ENCODE measurements at places on chromosomes 2 and 18. TPM values are rescaled to one million over a fixed set of nuclear protein-coding genes. Genes with fewer than 3 reads are reported as not detected.

DNA sequence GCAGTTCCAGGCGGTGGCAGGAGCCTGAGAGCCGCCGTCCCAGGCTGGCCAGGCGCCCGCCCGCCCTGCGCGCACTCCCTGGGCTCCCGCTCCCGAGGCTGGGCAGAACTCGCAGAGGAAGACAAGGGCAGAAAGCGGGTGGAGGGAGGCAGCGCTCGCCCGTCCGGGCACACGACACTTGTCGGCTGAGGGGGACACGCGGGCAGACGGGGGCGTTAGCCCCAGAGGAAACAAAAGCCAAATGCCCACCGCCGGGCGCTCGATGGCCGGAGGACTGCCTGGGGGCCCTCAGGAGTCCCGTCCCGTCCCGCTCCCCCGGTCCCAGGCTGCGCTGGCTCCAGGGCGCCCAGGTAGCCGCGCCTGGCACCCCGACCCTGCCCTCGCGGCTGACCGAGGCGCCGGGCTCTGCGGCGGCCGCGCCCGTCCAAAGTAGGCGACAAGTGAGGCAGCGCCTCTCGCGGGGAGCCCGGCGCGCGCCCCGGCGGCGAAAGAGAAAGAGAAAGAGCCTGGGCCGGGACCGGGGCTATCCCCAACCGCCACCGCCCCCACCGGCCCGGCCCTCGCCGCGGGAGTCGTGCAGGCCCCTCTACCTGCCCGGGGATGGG lies 491 bp downstream of the L3MBTL4 start:
- DNase-seq, result no peak

DNA sequence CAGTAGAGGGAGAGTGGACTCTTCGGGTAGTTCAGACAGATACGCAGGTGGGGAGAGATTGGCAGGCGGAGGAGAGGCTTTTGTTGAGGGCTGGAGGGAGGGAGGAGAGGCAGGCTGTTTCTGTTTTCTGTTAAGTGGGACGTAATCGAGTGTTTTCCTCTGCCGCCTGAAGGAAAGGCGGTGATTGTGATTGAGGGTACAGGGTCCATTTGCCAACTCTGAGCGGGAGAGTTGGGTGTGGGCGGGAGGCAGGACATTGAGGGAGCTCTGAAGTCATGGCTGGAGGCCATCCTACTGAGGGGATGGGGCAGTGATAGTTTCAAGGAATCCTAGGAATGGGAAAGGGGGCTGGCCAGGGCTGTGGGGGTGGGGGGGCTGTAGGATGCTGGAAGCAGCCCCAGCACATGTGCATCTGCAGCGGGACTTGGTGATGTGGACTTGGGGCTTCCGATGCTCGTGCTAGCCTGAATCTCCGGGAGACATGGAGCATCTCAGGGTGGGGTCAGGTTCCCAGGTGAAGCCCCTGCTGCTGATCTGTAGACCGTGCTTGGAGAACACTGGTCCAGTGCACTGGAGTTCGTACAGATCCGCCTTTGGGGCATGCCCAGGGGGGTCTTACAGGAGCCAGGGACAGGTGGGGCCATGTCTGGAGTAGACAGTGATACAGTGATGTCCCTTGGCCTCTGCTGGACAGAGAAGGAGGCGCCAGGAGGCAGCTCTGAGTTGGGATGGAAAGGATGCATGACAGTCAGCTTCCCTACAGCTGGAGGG lies 167.5 kb downstream of the AGAP1 start:
- no peak for DNase-seq

TRMT61B gene
- total RNA-seq, result 11.1 TPM

DNA sequence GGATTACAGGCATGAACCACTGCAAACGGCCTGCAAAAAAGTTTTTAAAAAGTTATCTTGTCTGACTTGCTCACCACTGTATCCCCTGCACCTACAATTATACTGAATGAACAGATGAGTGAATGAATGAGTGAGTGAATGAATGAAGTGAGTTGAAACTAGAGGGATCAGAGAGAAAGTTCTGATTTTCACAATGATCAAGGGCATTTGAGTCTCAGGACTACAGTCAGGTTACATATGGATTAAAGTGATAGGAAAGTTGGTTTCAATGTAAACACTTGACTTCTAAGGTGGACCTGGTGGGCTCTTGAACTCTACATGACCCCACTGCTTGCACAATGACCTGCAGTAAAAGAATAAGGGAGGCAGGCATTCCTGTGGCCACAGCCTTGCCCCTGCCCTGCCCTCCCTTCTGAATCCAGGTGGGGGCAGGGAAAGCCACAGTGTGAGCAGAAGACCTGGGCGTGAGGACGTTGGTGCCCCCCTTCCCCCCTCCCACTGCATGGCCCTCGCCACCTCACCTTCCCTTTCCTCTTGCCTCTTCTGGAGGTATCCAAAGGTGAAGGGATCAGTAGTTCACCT lies 10.7 kb downstream of the C2orf80 start:
- no peak for DNase-seq

DNA sequence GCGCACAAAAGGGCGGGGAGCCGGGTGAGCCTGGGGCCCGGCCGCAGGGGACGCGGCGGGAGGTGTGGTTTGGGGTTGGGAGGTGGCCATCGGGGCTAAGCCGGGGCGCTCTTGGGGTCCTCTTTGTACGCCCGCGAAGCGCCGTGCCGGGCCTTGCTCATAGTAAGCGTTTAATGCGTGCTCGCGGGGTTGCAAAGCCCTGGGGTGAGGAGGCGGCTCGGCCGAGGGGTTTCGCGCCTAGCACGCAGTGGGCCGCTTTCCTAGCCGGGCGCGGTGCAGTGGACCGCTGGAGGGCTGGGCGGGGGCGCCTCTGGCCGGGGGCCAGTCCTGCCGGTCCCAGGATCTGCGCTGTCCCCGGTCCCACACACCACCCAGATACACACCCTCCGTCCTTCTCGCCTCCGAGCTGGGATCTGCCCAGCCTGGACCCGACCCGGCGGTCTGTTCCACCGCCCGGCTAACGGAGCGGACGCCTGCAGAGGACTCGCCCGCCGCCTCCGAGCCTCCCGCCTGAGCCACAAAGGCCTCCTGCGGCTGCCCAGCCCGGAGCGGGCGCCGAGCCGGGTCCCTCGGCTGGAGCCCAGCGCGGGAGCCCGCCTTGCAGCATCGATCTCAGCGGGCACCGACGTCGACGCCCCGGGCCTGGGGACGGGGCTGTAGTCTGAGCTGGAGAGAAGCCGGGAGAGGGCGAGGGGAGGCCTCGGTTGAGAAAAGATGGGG lies 564 bp downstream of the DPYSL5 start:
- no peak for DNase-seq

UCN gene
- not detected for total RNA-seq

KLHL30 gene
- total RNA-seq, result under 0.01 TPM

- peak; percentile 61 for DNase-seq
Measured at GRCh38 chr2:241309684-241310117, 5.8 kb downstream of the HDLBP start.

- DNase-seq, result no peak
Measured at GRCh38 chr2:96697476-96697875, 42.4 kb downstream of the LMAN2L start.

GRCh38 chr2:162029287-162029901 lies 44.6 kb downstream of the DPP4 start:
- peak; percentile 37 for DNase-seq

G6PC2 gene
- not detected for total RNA-seq

ACP1 gene
- total RNA-seq, result 85.7 TPM

ESPNL gene
- total RNA-seq, result 1.4 TPM
